ENCODE measurements at places on chromosomes 2 and 18.

- no peak for DNase-seq
Measured at GRCh38 chr2:187446711-187447110, 1.3 kb downstream of the CALCRL start.

DNA sequence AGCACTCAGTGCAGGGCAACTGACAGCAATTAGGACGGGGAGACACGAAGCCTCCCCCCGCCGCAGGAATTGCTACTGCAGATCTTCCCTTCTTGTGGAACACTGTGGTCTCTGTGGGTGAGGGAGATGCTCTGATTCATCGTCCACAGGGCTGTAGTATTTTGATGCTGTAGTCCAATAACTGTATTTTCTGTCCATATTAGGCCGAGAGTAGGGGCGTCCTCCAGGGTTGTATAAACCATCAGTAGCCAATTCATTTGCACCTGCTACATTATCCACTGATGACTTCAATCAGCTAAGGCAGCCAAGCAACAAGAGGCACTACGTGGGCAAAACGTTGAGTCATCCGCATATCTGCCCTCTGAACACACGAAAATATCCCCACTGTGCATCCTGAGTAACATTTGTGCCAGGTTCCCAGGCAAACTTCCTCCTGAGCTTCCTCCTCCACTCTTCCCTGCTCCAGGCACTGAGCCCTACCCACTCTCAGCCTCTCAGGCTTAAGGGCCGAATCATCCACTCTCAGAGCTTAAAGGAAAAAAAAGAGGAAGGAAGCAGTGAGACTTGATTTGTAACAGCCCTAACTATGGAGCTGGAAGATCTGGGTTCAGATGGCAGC is 62.1 kb downstream of the LBH start:
- DNase-seq, result no peak

- DNase-seq, result no peak
Measured at GRCh38 chr2:102253753-102254150, 57.6 kb upstream of the IL1RL1 start.

DNA sequence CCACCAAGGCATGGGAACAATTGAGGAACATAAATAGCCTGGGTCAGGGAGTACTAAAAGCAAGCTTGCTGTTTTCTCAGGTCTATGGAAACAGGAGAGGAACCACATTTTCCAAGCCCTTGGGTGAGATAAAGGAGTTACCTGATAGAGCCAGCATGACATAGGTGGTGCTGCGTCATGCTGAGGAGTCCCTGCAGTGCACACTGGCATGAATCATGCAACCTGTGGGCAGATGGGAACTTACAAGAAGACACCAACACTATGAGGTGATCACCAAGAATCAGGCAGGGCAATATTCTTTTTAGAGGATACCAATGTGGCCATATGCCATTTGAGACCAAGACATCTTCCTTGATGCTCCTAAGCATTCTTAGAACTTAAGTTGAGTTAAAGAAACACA is 531.8 kb downstream of the ZEB2 start:
- no peak for DNase-seq

- DNase-seq, result no peak
Measured at GRCh38 chr2:51995293-51995692, 963.4 kb upstream of the NRXN1 start.

DNA sequence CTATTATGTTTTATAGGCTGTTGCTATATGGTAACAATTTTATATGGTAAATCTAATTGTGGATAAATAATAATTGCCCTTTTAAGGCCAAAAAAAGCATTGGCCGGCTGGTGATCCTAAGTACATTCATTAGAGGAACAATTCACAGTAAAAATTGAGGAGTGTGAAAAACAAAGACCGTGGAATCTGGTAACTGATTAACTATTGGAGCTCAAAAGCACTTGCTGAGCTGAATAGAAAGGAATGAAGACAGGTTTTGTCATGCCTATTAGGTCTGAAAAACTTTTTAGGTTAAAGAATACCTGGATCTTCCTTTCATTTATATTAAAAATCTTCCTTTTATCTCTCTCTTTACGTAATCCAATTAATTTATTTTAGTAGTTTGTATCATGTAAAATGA is 18.5 kb upstream of the RBBP8 start:
- DNase-seq, result no peak

GRCh38 chr2:43110442-43110871 is 115.9 kb downstream of the ZFP36L2 start:
- DNase-seq, result no peak

- no peak for DNase-seq
Measured at GRCh38 chr2:96694816-96695455, 44.9 kb downstream of the LMAN2L start.

- DNase-seq, result no peak
Measured at GRCh38 chr2:175817221-175817620, 184.8 kb downstream of the LNPK start.

All from T-helper 22 cell (primary cell).